ENCODE measurements at places on chromosomes 12 and 14.

GRCh38 chr14:21163871-21164291, 8.0 kb upstream of the OR5AU1 start:
- peak; percentile 39 for ATAC-seq

DNA sequence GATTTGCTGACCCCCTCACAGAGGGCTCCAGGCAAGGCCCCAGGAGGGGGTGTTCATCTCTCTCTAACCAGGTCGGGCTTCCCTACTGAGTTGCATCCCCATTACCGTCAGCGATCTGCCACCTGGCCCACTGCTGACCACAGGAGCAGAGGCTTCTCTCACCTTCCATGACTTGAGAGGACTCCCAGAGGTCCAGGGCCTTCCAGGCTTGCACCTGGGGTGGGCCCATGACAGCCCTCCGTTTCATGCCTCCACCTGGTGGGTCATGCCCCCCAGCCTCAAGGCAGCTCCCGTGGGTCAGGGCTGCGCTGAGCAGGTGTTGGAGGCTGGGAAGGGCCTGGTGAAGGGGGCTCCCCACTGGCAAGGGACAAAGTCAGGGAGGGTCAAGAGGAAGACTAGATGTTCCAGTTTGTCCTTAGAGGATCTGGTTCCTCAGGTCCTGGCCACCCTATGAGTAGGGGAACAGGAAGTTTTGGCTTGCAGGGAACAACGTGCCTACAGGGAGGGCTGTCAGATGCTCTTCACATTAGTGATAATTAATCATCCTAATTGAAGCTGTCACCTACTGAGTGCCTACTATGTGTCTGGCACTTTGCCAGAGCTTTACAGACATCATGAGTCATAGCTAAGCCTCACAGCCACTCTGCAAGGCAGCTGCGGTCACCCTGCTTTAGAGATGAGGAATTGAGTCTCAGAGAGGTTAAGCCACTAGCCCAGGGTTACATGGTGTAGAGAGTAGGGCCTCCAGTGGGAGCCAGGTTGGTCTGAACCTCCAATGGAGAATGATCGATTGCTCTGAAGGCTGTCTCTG, 13.8 kb downstream of the NFKBIA start:
- ATAC-seq = peak; percentile 89

DNA sequence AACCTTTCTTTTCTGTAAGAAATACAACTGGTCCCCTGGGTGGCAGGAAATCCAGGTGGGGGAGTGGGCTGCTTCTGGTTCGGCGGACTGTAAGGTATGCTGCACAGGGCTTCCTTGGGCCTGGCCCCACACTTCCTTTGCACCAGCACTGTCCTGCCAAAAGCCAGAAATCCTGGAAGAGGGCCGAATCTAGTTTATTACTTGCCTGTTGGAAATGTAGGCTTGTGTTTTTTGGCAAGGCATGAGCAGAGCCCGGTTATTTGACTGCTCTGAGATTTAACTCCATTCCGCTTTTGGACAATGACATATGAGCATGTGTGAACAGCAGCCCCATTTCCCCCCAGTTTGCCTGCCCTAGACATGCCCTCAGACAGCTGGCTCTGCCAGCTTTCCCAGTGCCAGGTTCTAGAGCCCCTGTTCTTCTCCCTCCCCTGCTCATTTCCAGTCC, 86.6 kb downstream of the BORCS5 start:
- ATAC-seq = peak; percentile 5

DNA sequence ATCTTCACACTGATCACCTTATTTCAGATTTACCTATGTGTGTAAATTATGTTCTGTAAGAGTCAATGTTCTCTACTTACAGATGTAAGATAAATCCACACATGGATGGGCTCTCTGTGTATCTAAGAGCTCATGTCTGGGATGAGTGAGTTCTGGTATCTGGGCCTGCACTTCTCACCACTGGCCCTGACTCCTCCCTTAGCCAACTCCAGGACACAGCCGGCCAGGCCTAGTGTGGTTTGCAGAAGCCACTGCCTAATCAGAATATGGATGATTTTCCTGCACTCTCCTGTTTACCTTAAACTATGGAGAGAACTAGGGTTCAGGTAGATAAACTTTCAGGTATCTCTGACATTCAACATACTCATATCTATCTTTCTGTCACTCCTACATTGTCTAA, 1284.8 kb downstream of the TMEM121 start:
- no peak for ATAC-seq

- ATAC-seq = no peak
Observed at GRCh38 chr12:82694276-82694675, 7.6 kb downstream of the TMTC2 start.
